Inflammatory macrophage (primary cell): ENCODE measurements at places on chromosomes 1 and 21.

GRCh38 chr1:192858456-192858855 lies 49.6 kb downstream of the RGS2 start:
- DNase-seq, result no peak

DNA sequence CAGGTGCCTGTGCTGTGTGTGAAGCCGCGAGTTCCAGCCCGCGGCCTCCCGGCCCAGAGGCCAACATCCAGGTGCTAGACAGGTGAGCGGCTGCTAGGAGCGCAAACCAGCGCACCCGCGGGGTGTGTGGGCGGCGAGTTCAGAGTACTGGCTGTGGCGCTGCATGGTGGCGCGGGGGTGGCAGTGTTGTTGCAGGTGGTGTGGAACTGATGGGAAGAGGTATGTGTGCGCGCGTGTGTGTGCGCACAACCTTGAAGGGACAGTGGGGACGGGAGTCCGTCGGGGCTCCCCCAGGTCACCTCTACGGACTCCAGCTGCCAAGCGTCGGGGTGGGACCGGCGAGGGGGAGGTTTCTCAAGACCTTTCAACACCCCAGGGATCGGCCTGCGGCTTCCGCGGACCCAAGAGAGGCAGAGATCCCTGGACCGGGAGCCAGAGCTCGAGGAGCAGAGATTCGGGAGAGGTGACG lies 433 bp upstream of the DMBX1 start:
- no peak for DNase-seq

DNA sequence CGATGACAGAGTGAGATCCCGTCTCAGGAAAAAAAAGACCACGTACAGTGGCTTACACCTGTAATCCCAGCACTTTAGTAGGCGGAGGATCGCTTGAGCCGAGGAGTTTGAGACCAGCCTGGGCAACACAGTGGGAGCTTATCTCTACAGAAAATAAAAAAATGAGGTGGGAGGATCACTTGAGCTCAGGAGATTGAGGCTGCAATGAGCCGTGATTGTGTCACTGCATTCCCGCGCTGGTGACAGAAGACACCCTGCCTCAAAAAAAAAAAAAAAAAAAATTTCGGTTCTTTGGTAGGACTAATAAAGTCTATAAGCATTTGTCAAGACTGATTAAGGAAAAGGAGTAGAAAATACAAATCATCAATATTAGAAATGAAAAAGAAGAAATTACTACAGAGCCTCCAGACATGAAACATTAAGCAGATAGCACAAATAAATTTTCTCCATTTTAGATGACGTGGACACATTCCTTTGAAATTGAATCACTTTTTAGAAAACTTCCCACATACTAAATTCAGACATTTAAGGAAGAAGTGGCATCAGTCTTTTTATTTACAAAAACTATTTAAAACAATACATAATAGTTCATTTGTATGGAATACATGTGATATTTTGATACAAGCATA lies 30.4 kb downstream of the MORC3 start:
- no peak for DNase-seq

DNA sequence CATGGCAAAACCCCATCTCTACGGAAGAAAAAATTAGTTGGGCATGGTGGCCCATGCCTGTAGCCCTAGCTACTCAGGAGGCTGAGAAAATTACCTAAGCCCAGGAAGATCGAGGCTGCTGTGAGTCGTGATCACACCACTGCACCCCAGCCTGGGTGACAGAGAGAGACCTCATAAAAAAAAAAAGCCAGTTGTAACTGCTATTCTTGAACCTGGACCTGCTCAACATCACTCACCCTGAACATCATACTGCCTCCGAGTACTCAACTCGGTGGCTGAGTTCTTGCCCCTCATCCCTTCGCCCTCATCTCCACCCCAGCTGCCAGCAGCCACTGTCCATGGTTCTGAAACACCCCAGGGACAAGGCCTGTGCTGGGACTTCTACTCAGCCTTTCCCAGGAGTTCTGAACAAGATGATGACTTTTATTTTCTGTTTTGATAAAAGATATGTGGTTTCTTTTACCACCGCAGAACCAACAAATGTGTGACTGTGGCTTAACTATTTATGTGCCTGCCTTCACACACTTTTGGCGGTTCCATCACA lies 5.4 kb upstream of the DISP3 start:
- peak; percentile 5 for DNase-seq

GRCh38 chr1:185719021-185719420 lies 15.2 kb upstream of the HMCN1 start:
- no peak for DNase-seq

DNA sequence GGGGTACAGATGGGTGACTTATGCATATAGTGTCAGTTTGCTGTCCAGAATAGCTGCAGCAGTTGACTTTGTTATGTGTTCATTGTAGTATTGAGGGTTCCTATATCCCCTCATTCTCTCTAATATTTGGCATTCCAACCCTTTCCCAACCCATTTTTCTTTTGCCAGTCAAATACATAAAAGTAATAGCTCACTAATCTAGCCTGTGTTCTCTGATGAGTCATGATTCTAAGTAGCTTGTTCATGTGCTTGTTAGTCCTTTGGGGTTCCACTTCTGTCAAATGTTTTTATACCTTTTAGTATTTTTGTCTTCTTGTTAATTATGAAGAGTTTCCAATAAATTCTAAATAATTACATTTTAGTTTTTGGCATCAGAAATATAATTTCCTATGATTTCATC lies 99.2 kb upstream of the MROH9 start:
- no peak for DNase-seq

- DNase-seq, result no peak
Observed at GRCh38 chr1:77642196-77642595, 40.3 kb downstream of the ZZZ3 start.

DNA sequence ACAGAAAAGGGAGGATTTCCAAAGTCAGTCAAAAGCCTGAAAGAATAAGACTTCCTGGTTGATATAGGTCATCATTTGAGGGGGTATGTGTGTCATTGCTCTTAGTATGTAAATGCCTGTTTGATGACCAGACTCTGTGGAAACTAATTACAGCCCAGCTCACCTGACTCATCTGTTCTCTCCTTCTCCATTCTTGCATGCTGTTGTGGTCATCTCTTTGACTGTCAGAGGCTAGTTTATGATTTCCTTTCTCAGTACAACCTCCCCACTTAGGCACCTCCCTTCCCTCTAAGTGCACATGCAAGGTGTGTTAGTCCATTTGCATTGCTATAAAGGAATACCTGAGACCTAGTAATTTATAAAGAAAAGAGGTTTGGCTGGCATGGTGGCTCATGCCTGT lies 2.4 kb upstream of the C1orf116 start:
- DNase-seq, result no peak

DNA sequence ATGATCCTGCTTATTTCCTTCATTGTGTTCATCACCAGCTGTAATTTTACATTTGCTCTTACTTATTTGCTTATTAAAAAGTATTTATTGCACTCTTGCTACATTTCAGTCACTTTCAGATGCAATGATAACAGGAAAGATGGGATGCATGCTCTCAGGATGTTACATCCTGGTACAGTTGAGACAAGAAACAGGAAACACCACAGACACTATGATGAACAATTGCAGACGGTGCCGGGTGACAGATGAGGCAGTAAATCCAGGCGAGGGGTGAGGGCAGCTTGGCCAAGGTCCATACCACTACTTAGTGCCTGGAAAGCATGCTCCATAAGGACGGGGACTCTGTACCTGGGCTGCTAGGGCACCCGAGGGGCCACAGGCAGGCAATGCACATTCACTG lies 156.6 kb upstream of the RAB4A start:
- no peak for DNase-seq

- DNase-seq, result peak; percentile 52
Observed at GRCh38 chr1:47411436-47411835, 4.6 kb upstream of the FOXE3 start.

DNA sequence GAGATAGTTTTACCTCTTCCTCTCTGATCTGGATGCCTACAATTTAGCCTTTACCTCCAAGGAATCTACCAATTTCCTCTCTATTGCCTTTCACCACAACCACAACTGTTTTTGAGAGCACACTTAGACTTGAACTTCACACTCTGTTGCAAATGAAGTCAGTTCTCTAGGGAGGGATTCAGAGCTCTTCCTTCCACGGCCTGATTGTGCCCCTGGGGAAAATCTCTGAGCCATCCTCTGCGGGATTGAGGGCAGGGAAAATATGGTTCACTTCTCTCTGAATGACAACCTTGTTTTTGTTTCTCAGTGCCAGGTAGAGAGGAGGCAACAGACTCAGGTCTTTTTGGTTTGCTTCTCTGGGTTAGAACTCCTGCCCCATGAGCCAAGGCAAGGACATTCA lies 35.4 kb upstream of the BCL10 start:
- DNase-seq, result no peak

- no peak for DNase-seq
Observed at GRCh38 chr1:22662318-22662717, 9.3 kb downstream of the C1QB start.

- no peak for DNase-seq
Observed at GRCh38 chr1:55143684-55144083, 71.5 kb downstream of the USP24 start.

DNA sequence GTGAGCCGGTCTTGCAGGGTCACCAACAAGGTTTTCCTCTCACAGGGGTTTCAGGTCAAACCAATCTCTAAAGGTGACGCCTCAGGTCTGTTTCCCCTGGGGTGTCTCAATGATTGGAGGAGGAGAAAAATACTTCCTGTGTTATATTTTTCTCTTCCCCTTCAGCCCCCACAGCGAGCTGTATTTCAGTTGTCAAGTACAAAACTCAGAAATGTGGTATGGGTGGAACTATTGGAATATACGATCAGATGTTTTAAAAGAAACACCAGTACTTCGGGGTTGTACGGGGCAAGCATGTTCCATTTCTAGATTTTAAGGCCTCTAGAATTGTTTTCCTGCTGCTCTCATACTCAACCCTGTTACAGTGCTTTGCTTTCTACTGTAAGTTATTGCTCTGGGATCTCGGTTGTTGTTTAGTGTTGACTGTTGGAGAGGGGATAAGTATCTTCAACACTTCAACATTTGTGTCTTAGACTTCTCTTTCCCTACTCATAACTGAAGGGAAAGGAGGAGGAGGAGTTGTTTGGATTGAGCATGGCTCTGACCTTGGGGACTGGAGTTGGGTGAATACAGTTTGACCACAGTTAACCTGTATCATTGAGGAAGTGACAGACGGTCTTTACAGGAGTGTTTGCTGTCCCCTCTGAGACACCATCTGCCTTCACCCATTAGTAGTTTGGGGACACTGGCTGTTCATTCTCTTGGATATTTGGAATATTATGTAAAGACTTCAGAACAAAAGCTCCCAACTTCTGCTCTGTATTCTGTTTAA lies 2.0 kb downstream of the MAPKAPK2 start:
- no peak for DNase-seq

DNA sequence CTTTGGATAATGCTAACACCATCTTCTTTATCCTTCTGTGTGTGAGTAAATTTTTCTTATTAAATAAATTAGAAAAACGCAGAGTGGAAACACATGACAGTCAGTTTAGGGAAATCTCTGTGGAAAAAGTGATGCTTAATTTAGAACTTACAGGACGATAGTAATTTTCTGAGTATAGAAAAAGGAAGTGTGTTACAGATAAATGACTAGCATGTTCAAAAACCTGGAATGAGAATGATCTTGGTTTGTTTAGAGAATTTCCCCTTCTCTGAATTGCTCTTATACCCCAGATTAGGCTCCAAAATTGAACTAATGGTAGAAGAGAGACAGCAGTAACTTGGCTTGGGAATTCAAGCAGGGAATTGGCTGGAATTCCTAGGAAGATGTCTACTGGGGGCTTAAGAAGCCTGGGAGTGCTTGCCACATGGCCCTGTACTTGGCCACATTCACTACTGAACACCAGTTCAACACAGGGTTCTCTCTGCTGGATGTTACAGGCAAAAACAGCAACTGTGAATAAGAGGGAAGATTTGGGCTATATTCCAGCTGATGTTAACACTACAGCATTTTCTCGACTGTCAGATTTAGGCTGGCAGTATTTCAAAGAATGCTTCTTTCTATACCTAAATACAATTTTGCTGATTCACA lies 1004.2 kb downstream of the TTLL7 start:
- no peak for DNase-seq

DNA sequence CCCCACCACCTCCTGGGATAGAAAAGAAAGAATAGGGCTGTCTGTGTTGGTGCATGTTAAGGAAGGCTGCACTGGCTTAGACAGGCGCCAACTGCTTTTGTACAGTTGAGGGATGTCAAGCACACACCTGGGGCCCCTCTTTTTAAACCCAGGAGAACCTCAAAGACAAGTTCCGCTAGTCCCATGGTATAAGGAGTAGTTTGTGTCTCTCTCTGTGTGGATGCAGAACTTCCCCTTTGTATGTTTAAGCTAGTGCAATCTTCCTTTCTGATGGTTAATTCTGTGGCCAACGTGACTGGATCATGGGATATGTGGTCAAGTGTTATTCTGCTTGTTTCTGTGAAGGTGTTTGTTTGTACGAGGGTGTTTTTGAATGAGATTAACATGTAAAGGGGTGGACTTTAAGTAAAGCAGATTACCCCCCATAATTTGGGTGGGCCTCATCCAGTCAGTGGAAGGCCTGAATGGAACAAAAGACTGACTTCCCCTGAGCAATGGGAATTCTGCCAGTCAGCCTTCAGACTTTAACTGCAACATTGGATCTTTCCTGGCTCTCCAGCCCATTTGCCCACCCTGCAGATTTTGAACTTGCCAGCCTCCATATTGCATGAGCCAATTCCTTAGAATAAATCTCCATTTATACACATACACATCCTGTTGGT lies 9.5 kb upstream of the DUSP10 start:
- peak; percentile 74 for DNase-seq

DNA sequence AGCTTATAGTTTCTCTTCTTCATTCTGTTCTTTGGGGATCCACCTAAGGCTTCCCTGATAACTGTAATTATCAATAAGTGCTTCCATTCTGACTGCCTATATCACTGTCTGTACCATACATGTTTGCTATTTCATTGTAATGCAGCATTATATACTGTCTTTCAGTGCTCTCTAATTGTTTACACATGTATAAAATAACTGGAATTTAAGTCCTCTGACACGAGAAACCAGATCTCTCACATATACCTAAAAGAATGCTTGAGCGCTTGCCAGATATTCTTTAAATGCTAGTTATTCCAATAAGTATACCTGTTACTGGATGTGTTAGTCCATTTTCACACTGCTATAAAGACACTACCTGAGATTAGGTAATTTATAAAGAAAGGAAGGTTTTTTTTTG lies 34.7 kb downstream of the CELF3 start:
- no peak for DNase-seq

DNA sequence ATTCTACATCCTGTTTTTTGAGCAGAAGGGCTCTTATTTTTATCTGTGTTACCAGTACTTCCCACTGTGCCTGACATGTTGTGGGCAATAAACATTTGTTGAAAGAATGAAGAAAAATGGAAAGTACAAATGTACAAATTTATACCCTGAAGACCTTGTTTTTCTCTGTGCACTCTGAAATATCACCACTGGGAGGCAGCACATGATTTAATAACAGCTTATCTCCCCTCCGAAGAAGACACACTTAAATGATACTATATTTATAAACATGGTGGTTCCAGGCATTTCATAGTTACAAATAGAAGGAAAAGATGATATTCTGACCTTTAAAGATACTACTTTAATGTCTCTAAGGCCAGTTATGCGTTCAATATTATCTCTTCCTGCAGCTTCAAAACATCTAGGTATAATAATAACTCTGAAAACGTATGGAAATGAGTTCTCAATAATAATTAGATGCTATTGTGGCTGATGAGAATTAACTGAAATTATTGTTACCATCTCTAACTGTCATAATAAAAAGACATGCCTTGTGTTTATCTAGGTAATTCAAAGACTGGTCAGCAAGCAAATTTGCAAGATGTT lies 12.8 kb downstream of the DYNLT5 start:
- peak; percentile 57 for DNase-seq

GRCh38 chr1:67713057-67713846 lies 28.3 kb downstream of the GADD45A start:
- no peak for DNase-seq

- no peak for DNase-seq
Observed at GRCh38 chr1:43653893-43654292, 3.9 kb downstream of the KDM4A start.

GRCh38 chr1:114002492-114003239 lies 23.4 kb downstream of the OLFML3 start:
- no peak for DNase-seq
